Epithelial cell of proximal tubule (primary cell): ENCODE measurements at places on chromosomes 11 and 22.

DNA sequence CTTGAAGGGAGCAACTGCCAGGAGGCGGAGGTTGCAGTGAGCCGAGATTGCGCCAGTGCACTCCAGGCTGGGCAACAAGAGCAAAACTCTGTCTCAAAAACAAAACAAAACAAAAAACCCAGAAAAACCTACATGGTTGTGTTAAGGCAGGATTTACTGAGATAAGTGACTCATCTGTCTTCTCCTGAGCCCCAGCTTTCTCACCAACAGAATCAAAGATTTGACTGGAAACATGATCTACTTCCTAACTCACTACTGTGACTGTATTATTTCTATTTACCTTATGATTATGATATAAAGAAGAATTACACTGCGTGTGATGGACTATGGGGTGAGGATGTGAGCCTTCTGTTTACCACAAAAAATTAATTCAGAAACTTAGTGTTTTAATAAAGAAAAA is 21.8 kb downstream of the FAM118B start:
- DNase-seq, result no peak

GRCh38 chr22:22376352-22376706 is 131.7 kb downstream of the VPREB1 start:
- DNase-seq, result no peak

DNA sequence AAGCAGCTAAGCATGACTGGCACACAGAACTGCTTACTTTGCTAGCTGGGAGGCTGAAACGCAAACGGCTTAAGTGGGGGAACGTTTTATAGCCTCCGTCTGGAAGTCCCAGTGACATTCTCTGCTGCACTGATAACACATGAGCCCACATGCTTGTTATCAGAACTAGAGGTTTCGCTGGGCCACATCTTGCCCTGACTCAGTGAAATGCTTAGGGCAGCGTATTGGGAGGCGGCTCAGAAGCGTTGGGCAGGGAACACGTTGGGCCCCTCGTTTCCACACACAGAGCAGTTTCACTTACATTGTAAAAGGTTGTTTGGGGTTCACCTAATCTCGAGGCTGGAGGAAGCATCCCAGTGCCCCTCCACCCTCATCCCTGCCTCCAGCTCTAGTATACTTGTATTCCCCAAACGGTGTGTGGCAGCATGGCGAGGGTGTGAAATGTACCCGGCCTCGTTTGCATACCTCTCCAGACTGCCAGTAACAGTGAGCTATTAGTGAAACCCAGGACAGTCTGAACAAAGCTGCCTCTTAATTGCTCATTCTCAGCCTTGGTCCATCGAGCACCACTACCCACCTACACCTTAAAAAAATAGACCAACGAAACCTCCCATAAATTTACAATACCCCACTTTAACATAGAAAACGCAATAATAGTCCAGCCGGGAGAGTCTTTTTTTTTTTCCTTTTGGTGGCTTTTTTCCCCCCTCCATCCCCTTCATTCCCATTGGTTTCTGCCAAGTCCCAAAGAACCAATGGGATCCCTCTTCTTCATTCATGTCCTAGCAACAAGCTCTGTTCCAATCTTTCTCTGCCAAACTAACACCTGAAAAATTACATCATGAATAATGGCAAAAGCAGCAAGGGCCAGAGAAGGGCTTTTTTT is 218.8 kb upstream of the SORL1-AS1 start:
- DNase-seq, result no peak

DNA sequence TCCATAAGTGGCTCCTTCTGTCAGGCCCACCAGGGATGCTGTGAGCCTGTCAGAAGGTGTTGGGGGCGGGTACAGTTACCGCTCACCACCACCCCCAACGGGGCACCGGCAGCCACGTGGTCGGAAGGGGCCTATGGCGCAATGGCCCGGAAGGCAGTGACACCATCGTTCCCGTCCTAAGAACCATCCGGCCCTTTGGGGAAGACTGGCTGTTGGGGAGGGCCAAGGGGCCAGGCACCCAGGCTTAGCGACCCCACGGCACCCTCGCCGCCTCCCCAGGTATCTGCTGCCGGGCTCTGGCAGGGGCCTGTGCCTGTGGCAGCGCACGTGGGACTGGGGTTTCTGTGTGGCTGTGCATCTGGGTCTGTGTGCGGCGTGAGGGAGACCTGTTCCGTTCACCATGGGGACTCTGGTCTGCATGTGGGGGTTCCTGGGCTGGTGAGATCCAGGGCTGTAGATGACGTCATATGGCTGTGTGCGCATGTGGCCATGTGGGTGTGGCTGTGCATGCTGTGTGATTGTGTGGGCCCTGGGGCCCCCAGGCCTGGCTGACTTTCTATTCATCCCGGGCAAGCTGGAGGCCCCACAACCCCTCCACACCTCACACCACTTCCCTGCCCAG is 717 bp downstream of the OSM start:
- no peak for DNase-seq

GRCh38 chr11:65742353-65742752 is 21.8 kb upstream of the RNASEH2C start:
- DNase-seq, result no peak

DNA sequence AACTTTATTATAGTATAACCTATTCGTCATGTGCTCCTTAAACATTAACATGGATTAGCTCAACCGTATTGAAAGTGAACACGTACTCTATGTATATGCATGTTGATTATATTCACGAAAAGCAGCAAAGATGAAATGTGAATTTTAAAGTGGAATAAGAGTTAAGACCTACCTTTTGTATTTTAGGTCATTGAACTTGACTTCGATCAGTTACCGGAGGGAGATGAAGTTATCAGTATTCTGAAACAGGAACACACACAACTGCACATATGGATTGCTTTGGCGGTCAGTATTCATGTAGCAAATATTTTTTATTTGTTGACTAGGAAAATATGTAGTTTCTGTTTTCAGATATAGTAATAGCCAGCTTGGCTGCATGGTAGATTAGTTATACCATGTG is 1.4 kb downstream of the CTR9 start:
- DNase-seq, result no peak

GRCh38 chr11:35049859-35050531 is 89.0 kb upstream of the CD44 start:
- DNase-seq, result no peak

DNA sequence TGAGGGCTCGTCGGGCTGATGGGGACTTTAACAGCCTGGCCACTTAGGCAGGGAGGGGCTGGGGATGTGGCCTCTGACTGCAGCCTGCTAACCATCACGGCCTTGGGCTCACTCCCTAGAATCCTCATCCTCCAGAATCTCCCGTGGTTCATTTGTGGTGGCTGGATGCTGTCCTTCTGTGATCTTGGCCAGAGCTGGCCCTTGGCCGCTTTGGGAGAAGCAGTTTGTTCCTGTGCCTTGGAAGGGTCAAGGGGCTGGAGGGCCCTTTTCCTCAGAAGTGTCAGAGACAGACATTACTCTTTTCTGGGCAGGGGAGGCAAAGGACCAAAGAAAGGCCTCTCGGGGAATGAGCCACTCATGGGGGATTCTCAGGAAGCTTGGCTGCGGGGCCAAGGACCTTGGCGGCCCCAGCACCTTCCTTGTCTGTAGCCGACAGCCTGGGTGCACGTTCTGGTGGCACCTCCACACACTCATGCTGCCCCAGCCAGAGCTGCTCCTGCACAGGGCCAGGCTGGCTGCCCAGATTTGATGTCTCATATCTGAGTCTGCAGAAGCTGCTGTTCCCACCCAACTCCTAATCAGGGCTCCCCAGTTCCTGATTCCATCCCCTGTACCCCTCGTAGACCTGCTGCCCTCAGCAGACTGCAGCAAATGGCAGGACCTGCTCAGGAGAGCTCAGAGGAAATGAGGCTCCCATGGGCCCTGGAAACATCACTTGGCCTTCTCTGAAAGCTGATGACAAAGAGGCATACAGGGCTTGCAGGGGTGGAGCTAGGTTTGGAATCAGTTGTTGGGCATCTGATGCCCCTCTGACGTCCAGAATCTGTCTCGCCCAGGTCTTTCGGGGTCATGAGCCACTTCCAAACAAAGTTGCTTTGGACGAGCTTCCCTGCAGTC is 107.7 kb downstream of the CTTN start:
- DNase-seq, result no peak

- DNase-seq, result no peak
Observed at GRCh38 chr11:97224396-97224795, 834.6 kb downstream of the JRKL start.

DNA sequence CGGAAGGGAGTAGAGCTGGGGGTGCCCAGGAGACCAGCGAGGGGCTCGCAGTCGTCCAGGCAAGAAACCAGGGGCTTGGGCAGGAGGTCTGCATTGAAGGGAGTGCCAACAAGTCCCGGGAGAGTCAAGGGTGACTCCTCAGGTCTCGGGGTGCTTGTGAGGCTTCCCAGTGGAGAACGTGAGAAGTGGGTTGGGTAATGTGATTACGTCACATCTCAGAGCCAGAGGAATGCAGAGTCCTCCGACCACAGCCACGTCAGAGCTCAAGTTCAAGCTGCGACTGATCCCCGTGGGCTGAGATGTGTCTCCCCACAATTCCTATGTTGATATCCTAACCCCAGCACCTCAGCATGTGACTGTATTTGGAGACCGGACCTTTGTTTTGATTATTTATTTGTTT is 89.7 kb upstream of the SHANK2 start:
- no peak for DNase-seq

GRCh38 chr11:33266393-33267215 is 9.4 kb downstream of the HIPK3 start:
- peak; percentile 19 for DNase-seq

- no peak for DNase-seq
Observed at GRCh38 chr11:7486098-7486780, 933 bp downstream of the OLFML1 start.

GRCh38 chr11:112597286-112597790 is 336.7 kb upstream of the PLET1 start:
- no peak for DNase-seq

DNA sequence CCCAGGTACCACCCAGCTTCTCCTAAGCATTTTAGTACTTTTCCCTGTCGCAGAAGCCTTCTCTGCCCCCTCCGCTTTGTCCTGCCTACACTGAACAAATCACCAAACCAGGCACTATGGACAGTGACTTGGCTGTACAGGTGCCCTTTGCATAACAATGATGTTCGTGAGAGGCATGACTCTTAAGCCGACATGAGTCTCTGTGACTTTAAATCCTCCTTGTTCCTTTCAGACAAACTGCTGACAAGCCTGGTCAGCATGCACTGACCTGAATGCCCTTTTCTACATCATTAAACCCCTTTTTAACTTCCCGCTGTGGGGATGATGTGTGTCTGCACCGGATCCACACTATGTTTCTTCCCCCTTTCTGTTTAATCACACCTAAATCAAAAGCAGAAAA is 16.6 kb downstream of the CAVIN3 start:
- no peak for DNase-seq
